GM10248 (cell line): ENCODE measurements at places on chromosomes 2 and 18.

GRCh38 chr2:66897181-66897580 lies 462.3 kb downstream of the MEIS1 start:
- no peak for DNase-seq

- no peak for DNase-seq
Measured at GRCh38 chr2:43033016-43033270, 193.5 kb downstream of the ZFP36L2 start.

DNA sequence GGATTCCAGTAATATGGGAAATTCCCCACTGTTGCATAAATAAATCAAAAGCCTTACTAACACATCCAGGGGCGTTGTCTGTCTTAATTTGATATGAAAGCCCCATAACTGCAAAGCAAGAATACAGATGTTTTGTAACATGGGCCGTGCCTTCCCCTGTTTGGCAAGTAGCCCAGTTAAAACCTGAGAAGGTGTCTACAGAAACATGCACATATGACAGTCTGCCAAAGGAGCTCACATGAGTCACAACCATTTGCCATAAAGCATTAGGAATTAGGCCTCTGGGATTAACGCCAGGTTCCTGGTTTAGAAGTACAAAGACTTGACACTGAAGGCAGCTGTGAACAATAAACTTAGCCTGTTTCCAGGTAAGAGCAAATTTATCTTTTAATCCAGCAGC lies 43.1 kb upstream of the LONRF2 start:
- no peak for DNase-seq

DNA sequence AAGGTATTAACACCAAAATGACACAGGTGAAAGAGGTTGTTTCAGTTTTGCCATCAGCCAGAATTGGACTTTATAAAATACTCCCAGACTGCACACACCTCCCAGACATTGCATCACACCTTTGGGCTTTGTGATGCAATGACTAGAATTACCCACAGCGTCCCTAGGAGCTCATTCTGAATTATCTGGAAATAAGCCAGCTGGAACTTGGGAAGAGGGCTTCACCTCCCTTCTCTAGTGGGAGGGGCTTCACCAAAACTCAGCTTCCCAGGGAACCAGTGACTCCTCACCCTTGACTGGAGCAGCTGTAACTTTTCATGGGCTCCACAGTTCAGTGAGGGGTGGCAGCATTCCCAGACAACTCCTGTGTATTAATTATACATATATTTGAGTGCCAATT lies 83.1 kb upstream of the BZW1 start:
- DNase-seq, result no peak

DNA sequence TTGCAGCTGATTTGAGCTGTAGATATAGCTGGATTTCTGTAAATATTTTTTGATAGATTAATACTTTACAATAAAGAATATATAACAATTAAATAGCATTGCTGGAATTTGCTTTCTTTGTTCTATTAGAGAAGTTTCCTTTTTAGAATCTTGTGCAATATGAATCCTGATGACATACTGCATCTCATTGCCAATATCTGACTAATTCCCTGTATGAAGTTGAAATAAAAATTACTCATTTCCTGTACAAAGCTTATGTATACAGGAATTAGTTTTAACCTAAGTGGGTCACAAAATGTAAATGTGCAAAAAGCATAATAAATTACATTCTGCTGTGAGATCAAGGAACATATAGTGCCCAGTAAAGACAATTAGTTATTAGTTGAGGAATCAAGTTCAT lies 72.8 kb upstream of the TMEFF2 start:
- no peak for DNase-seq

DNA sequence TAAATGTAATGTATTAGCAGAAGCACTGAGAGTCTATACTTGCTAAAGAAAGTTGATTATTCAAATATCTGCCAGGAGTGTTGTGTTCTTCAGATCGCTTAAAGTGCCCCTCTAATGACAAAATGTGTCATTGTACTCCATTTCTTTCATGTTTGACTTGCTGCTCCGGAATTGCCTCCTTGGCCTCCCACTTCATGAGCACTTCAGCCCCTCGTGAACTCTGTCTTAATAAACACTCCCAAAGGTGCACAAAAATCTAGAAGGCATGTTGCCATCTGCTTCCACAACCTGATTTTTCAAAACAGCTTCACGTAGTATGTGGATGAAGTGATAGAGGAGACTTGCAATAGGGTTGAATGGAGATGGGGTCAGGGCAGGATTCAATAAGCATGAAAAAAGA lies 396.1 kb downstream of the TDRD15 start:
- no peak for DNase-seq

- peak; percentile 74 for DNase-seq
Measured at GRCh38 chr2:223797811-223798721, 39.3 kb downstream of the AP1S3 start.

GRCh38 chr18:62183578-62184195 lies 3.2 kb downstream of the PIGN start:
- peak; percentile 25 for DNase-seq

DNA sequence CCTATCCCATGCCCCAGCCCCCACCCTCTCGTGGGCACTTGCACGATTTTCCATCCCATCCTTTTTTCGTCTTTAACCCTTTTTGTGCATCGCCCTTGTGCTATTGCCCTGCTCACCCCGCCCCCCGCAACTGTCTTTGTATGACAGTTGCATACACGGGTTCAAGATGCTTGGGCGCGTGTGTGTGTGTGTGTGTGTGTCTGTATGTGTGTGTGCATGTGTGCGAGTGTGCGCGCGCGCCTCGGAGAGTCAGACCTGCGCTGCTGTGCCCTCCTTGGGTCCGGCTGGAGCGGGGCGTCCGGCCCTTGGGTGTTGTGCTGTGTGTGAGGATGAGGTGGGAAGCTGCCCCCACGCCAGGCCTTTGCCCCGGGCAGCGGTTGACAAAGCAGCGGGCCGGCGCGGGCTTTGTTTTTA lies 230.7 kb downstream of the HAUS1 start:
- DNase-seq, result no peak

- no peak for DNase-seq
Measured at GRCh38 chr2:188820576-188820975, 153.6 kb upstream of the COL3A1 start.

DNA sequence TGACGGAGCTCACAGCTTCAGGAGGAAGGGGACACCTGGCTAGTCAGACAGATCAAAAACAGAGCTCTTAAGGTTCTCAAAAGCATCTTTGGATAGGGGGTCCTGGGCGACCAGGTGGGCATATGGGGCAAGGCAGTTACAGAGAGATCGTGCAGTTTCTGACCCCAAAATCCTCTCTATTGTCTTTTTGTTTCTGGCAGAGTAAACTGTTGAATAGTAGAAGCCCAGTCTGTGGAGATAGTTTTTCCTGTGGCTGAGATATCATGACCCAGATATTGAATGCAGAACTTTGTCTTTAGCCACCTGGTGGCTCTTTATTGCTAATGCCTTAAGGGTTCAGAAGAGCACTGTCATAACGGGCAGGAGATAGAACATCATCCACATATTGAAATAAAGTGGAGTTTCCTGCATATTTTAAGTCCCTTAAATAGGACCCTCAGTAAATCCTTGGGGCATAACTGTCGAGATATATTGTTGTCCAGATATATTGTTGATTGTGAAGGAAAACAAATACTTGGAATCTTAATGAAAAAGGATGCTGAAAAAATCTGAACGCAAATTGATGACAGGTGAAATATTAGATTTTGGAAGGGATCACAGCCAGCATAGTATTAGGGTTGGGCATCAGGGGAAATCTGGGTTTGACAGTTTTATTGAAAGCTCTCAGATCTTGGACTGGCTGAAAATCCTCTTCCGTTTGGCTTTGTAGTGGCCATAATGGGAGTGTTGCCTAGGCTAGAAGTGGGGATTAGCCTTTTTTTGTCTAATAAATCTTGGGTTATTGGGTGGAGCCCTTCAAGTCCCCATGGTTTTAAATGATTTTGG lies 14.1 kb upstream of the ZDBF2 start:
- DNase-seq, result no peak

DNA sequence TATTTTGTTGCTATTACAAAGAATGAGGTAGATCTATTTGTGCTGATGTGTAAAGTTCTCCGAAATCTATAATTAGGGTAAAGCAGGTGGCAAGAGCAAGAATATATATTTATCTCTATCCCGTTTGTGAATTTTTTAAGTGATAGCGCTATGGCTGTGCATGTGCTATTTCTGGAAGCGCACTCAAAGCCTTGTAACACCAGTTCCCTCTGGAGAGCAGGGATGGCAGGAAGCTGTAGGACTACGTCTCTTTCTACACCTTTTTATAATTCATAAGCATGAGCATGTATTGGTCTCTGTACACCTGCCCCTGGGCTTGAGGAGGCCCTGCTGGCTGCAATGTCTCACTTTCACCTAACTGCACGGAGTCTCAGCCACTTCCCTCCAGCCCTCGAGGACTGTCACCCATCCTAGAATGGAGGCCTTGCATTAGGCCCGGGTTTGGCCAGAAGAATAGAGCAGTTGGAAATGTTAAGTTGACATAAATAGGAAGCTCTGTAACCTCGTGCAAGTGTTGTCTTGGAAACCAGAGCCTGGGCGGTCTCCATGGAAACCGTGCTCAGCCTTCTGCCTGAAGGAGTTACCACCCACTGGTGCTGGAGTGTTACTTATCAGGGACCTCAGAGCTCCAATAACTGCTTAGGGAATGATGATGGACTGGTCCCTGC lies 20.9 kb downstream of the ITM2C start:
- peak; percentile 74 for DNase-seq

DNA sequence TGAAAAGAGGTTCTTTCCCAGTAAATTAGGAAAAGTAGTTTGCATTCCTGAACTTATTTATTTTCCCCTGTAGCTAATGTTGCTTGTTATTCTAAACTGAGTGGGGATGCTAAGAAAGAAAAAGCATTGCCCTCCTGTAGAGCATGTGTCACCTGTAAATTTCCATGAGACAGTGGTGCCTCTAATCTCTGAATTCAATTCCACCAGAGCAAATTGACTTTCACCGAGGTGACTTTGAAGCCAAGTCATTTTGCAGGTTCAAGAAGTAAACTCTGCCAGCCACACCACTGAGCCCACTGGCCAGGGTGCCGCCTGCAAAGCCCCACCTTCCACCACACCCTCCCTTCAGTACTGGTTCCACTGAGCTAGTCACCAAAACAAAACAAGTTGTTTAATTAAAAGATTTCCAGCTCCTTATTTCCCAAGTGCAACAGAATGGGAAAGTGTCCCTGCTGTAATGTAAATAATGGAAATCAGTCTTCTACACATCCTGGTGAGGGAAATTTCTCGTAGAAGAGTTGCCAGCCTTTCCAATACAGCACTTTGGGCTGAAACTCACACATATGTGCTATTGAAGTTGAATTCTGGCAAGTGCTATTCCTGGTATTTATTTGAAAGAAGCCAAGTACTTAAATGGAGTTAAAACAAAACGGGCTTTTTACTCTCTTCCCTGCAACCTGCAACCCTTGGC lies 254.8 kb downstream of the RNF152 start:
- no peak for DNase-seq

GRCh38 chr2:237291138-237291792 lies 122.7 kb downstream of the COL6A3 start:
- no peak for DNase-seq

GRCh38 chr2:226763320-226763719 lies 36.3 kb downstream of the IRS1 start:
- no peak for DNase-seq

- no peak for DNase-seq
Measured at GRCh38 chr2:26989156-26989555, 18.7 kb downstream of the MAPRE3 start.

- DNase-seq, result no peak
Measured at GRCh38 chr2:240308111-240308651, 127.3 kb upstream of the GPC1 start.

GRCh38 chr2:135703300-135703699 lies 38.4 kb upstream of the UBXN4 start:
- DNase-seq, result no peak

DNA sequence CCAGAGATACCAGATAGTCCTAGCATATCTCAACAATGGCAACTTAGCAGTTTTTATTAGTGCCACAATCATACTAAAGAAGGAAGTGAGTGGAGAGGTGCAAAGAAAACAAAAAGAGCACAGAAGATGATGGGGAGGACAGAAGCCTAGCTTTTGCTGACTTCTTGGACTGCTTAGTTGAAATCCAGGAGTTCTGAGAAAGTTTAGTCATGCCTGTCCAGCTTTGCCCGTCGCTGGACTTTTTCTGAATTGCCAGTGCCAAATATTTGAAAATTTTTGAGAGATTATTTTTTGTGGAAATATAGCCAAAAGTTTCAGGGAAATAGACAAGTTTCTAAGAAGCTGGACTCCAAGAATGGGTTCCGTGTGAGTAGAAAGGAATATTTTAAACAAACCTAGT lies 558.7 kb upstream of the TNP1 start:
- DNase-seq, result no peak

DNA sequence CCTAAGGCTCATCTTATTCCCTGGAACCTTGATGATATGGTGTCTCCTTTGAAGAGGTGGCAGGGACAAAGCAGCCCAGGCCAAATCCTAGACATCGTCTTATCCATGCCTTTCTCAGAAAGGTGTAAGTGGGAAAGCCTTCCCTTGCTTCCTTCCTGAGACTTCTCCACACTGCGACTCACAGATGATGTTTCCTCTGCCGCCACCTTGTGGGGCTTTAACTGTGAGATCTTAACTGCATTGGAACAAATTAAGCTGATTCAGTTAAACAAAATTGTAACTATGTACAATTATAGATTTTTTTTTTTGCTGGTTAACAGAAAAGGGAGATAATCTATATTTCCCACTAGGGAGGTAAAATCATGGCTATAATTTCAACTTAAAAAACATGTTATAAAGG lies 10.0 kb upstream of the GCA start:
- no peak for DNase-seq

DNA sequence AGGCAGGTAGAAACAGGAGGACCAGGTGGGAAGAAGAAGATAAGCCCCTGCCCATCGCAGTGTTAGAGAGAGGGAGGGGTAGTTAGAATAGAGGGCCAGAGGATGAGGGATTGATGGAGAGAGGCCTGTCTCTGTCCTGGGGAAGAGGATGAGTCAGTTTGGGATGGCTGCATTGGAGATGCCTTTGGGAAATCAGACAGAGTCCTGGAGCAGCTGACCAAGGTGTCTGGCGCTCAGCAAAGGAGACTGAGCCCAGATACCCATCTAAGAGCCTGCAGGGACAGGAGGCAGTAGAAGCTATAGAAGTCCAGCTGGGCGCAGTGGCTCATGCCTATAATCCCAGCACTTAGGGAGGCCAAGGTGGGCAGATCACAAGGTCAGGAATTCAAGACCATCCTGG lies 177.8 kb upstream of the HAAO start:
- no peak for DNase-seq

DNA sequence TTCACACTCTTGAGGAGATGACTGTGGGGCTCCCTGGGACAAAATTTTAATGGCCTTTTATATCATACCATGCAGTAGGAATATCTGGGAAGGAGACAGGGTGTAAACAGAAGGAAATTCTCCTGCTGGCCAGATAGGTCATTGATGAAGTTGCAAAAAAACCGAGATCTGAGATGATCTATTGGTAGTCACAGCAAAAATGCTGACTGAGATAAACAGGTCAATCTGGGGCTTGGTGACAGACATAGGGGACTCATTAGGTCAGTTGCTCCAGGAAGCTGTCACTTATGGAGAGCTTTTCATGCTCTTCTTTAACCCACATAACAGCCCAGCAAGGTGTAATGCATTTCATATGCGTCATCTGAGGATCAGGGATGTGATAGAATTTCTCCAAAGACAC lies 2.6 kb upstream of the IL36A start:
- no peak for DNase-seq
